ENCODE measurements at places on chromosomes 1 and 21. TPM values are rescaled to one million over a fixed set of nuclear protein-coding genes. Genes with fewer than 3 reads are reported as not detected.

EPHX1 gene
- 21.8 TPM for total RNA-seq

ICOSLG gene
- 0.05 TPM for total RNA-seq

THEM5 gene
- total RNA-seq: not detected

SIK1 gene
- 3.2 TPM for total RNA-seq

ZNF648 gene
- total RNA-seq: 1.1 TPM

DNA sequence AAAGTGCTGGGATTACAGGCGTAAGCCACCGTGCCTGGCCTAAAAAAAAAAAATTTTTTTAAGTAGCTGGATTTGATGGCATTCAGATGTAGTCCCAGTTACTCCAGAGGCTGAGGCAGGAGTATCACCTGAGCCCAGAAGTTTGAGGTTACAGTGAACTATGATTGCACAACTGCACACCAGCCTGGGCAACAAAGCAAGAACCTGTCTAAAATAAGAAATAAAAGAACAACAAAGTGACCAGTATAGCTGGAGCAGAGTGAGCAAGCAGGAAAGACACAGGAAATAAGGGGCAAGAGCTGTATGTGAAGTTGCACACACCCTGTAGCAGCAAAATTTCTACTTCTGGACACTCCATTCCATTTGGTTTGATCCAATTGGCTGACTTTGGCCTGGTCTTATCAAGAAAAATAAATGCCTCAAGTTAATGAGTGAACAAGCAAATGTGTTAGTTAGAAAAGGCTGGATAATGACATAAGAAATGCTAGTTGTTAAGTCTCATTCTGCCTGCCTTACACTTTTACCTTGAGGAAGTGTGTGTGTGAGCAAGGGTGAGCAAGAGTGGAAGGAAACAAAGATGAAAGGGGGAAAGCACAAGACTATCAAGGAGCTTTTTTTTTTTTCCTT, 7.9 kb downstream of the ATP5IF1 start:
- no peak for DNase-seq

- no peak for DNase-seq
These were observed 237.2 kb downstream of the TOMM20 start for GRCh38 chr1:234891427-234891826.

- DNase-seq: no peak
These were observed 150.2 kb downstream of the GRIK3 start for GRCh38 chr1:36884029-36884701.

All from SK-MEL-5 (cell line).